Chondrocyte (in vitro differentiated cells): ENCODE measurements at places on chromosomes 6 and 20. TPM values are rescaled to one million over a fixed set of nuclear protein-coding genes. Genes with fewer than 3 reads are reported as not detected.

Gene PNLDC1
- total RNA-seq: not detected in 3 replicates

GRCh38 chr6:162069995-162070394 is 657.6 kb downstream of the PRKN start:
- H3K27ac ChIP-seq: no peak overlapping the region
- DNase-seq: no peak
- no peaks in the 10 kb centered on the region for H3K27me3 ChIP-seq
- H3K36me3 ChIP-seq: peaks cover 3% of the 10 kb centered on the region
- no peak overlapping the region for H3K4me3 ChIP-seq

- no peaks in the 10 kb centered on the region for H3K27me3 ChIP-seq
- H3K4me1 ChIP-seq: peaks cover 2% of the 10 kb centered on the region
- H3K4me3 ChIP-seq: no peak overlapping the region
- H3K27ac ChIP-seq: no peak overlapping the region
These were observed 1.7 kb upstream of the SIGLEC1 start for GRCh38 chr20:3714092-3714491.

- no peaks in the 10 kb centered on the region for H3K27me3 ChIP-seq
- DNase-seq: no peak
- H3K4me1 ChIP-seq: peaks cover 4% of the 10 kb centered on the region
- H3K27ac ChIP-seq: no peak overlapping the region
- H3K36me3 ChIP-seq: peaks cover 1% of the 10 kb centered on the region
These were observed 358.6 kb downstream of the BTBD9 start for GRCh38 chr6:38281126-38281525.

Gene SAYSD1
- 12.3 to 13.9 TPM (median 13.6 TPM) in 3 replicates for total RNA-seq

GRCh38 chr20:61445741-61446140 is 193.7 kb downstream of the CDH4 start:
- no peaks in the 10 kb centered on the region for H3K36me3 ChIP-seq
- no peaks in the 10 kb centered on the region for H3K4me1 ChIP-seq
- no peak overlapping the region for H3K27ac ChIP-seq
- no peak overlapping the region for H3K4me3 ChIP-seq
- peaks cover 5% of the 10 kb centered on the region for H3K27me3 ChIP-seq

GRCh38 chr20:38926934-38927616 is 858 bp downstream of the FAM83D start:
- H3K27ac ChIP-seq: no peak overlapping the region
- no peak for DNase-seq
- no peaks in the 10 kb centered on the region for H3K36me3 ChIP-seq
- H3K4me1 ChIP-seq: peaks cover 16% of the 10 kb centered on the region
- H3K4me3 ChIP-seq: peak overlapping the region; percentile 77

Gene BTN1A1
- total RNA-seq: not detected in 3 replicates

Gene PTCHD4
- 0.95 to 7.6 TPM (median 1.1 TPM) in 3 replicates for total RNA-seq

DNA sequence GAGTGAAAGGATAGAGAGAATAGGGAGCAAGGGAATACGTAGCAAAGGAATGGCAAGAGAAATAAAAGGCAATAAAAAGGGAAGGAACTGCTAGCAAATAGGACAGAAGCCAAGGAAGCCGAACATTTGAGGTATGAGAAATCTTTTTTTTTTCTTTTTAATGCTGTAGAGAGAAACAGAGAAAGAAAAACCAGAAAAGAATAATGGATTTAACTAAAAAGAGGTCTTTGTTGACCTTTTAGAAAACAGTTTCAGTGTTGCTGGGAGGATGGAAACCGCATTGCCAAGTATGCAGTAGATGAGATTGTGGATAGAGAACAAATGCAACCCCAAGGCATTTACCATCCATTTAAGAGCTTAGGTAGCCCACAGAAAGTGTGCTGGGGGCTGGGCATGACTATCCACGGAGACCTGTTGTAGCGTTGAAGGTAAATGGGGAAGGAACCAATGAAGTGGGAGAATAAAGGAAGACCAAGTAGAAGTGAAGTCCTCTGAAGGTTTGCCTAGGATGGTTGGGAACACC is 23.3 kb upstream of the C6orf62 start:
- no peak overlapping the region for H3K4me3 ChIP-seq
- peak overlapping the region; percentile 91 for H3K27ac ChIP-seq
- peaks cover 33% of the 10 kb centered on the region for H3K4me1 ChIP-seq
- no peaks in the 10 kb centered on the region for H3K27me3 ChIP-seq

DNA sequence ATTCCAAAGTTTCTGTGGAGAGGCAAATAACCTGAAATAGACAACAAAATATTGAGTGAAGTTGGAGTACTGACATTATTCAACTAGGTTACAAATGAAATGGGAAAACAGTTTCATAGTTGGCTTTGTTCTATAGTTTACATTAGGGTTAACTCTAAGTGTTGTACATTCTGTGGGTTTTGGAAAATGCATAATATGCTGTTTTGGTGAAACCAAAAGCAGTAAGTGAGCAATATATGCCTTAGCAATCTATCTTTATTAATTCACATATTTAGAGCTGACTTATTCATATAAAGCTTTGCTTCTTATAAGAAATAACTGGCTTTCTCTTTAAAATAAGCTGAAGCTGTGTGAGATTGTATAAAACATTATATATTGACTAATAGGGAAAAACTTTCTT is 157.5 kb upstream of the AHI1 start:
- H3K27me3 ChIP-seq: no peaks in the 10 kb centered on the region
- H3K4me1 ChIP-seq: peaks cover 2% of the 10 kb centered on the region
- H3K27ac ChIP-seq: no peak overlapping the region
- no peak overlapping the region for H3K4me3 ChIP-seq

DNA sequence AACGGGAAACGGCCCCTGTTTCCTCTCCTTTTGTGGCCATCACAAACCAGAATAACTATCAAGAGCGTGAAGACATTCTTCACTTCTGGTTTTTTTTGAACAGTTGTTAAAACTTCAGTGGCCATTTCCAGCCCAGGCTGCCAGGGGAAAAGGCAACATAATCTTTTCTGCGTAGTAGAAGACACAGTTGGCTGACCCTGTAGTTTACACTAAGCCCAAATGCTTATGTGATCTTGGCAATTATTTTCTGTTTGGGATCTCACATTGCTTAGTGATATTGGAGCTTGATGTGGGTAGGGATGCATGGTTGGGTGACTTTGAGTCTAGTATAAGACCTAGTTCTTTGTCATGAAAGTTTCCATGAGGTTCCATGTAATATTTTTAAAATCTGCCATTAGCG is 449.4 kb upstream of the CDH4 start:
- H3K27ac ChIP-seq: no peak overlapping the region
- no peak for DNase-seq
- no peaks in the 10 kb centered on the region for H3K27me3 ChIP-seq
- H3K4me1 ChIP-seq: no peaks in the 10 kb centered on the region
- H3K4me3 ChIP-seq: no peak overlapping the region

Gene MOG
- total RNA-seq: 0.82 TPM in 1 of 3 replicates, not detected in the others

- no peaks in the 10 kb centered on the region for H3K27me3 ChIP-seq
- peak overlapping the region; percentile 13 for H3K27ac ChIP-seq
- peaks cover 35% of the 10 kb centered on the region for H3K4me1 ChIP-seq
- H3K4me3 ChIP-seq: no peak overlapping the region
- DNase-seq: no peak
- H3K36me3 ChIP-seq: no peaks in the 10 kb centered on the region
These were observed 96.4 kb downstream of the AIG1 start for GRCh38 chr6:143157131-143157530.

DNA sequence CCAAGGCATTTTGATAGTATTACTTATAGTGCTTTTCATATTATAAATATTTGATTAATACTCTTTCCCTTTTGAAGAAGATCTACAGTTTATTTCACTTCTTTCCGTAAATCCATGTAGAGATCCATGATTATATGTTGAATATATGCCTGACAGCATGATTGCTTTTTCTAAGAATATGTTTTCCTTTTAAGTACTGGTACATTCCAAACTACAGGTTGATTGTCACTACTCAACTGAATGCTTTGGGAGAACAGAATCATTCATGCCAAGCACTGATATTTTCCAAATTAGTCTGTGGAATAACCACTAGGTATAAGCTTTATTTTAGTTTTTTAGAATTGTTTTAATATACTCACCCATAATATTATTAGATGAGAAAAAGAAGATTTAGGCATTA is 330.2 kb downstream of the BCKDHB start:
- H3K4me1 ChIP-seq: peaks cover 33% of the 10 kb centered on the region
- H3K4me3 ChIP-seq: no peak overlapping the region
- no peak overlapping the region for H3K27ac ChIP-seq
- H3K36me3 ChIP-seq: peaks cover 4% of the 10 kb centered on the region
- DNase-seq: no peak

- peak overlapping the region; percentile 39 for H3K27ac ChIP-seq
- DNase-seq: no peak
- no peaks in the 10 kb centered on the region for H3K27me3 ChIP-seq
- no peaks in the 10 kb centered on the region for H3K36me3 ChIP-seq
These were observed 108.0 kb downstream of the PPP1R14C start for GRCh38 chr6:150250826-150251225.

- peaks cover 21% of the 10 kb centered on the region for H3K4me1 ChIP-seq
- no peak for DNase-seq
- H3K4me3 ChIP-seq: no peak overlapping the region
- no peak overlapping the region for H3K27ac ChIP-seq
- H3K36me3 ChIP-seq: no peaks in the 10 kb centered on the region
- H3K27me3 ChIP-seq: no peaks in the 10 kb centered on the region
These were observed 72.2 kb downstream of the SGK1 start for GRCh38 chr6:134245706-134246105.

DNA sequence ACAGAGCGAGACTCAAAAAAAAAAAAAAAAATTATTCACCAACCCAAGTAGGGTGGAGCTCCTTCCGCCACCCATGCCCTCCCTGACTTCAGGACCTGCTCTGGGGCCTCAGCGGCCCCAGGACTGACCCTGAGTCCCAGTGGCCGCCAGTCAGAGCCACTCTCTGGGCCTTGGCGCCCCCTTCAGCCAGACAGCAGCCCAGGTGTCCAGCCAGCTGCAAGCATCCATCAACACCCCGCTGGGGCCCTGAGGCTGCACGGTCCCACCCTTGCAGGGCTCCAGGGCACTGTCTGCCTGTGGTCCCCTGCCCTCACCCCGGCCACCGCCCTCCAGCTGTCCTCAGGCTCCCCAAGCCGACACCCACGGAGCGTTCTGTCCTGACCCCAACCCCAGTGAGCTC is 11.4 kb upstream of the KCNQ2 start:
- H3K27me3 ChIP-seq: peaks cover 20% of the 10 kb centered on the region
- H3K27ac ChIP-seq: no peak overlapping the region
- no peak for DNase-seq
- H3K36me3 ChIP-seq: no peaks in the 10 kb centered on the region

Gene SAMD3
- 0.35 to 0.77 TPM in 2 of 3 replicates, not detected in the other for total RNA-seq

Gene OR2J3
- total RNA-seq: not detected in 3 replicates

DNA sequence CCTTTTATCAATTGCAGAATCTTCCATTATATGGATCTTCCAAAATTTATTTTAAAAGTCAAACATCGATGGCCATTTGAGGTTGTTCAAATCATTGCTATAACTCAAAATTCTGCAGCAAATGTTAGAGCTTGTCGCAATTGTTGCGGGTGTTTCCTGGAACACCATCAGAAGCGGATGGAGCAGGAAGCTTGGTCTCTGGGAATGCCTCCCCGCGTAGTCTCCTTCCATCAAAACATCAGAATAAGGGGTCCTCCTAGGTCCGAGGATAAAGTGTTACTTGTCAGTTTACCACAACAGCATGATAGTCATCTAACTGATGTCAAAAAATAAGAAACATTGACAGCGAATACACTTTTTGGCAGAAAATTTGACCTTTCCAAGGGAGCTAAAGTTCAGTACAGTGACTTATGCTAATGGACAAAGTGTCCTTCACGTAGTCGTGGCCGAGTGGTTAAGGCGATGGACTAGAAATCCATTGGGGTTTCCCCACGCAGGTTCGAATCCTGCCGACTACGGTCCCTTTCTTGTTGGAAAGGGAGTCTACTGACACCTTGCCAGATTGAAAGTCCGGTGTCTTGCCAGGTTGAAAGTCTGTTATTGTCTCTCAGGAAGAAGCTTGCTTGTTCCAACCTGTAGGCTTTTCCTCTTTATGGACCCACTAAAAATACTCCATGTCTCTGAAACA is 59.0 kb upstream of the ZNF184 start:
- H3K27me3 ChIP-seq: peaks cover 43% of the 10 kb centered on the region
- no peak overlapping the region for H3K27ac ChIP-seq
- no peak overlapping the region for H3K4me3 ChIP-seq
- no peaks in the 10 kb centered on the region for H3K36me3 ChIP-seq
- H3K4me1 ChIP-seq: no peaks in the 10 kb centered on the region

Gene GNMT
- total RNA-seq: 0.53 TPM in 1 of 3 replicates, not detected in the others

GRCh38 chr20:49285813-49286494 is 8.1 kb upstream of the ZNFX1 start:
- peaks cover 88% of the 10 kb centered on the region for H3K36me3 ChIP-seq
- H3K4me3 ChIP-seq: peak overlapping the region; percentile 50
- H3K4me1 ChIP-seq: peaks cover 85% of the 10 kb centered on the region
- peak overlapping the region; percentile 81 for H3K27ac ChIP-seq
- H3K27me3 ChIP-seq: no peaks in the 10 kb centered on the region

Gene C6orf47
- 19.1 to 20.3 TPM (median 20.2 TPM) in 3 replicates for total RNA-seq
